ENCODE measurements at places on chromosomes 2 and 18. TPM values are rescaled to one million over a fixed set of nuclear protein-coding genes. Genes with fewer than 3 reads are reported as not detected.

POTEC gene
- total RNA-seq = not detected

FIGN gene
- total RNA-seq = 0.31 TPM

DYSF gene
- total RNA-seq = 166 TPM

TCF23 gene
- total RNA-seq = not detected

CPS1 gene
- 0.88 TPM for total RNA-seq

CDK5R2 gene
- total RNA-seq = not detected

RGPD3 gene
- under 0.01 TPM for total RNA-seq

RTKN gene
- 3.2 TPM for total RNA-seq

VIT gene
- total RNA-seq = not detected

EVX2 gene
- total RNA-seq = not detected

SPR gene
- total RNA-seq = 32.9 TPM

LINC00305 gene
- total RNA-seq = not detected

ABCG5 gene
- not detected for total RNA-seq

All from bladder microvascular endothelial cell (primary cell).